ENCODE measurements at places on chromosomes 16 and 17. TPM values are rescaled to one million over a fixed set of nuclear protein-coding genes. Genes with fewer than 3 reads are reported as not detected.

DNA sequence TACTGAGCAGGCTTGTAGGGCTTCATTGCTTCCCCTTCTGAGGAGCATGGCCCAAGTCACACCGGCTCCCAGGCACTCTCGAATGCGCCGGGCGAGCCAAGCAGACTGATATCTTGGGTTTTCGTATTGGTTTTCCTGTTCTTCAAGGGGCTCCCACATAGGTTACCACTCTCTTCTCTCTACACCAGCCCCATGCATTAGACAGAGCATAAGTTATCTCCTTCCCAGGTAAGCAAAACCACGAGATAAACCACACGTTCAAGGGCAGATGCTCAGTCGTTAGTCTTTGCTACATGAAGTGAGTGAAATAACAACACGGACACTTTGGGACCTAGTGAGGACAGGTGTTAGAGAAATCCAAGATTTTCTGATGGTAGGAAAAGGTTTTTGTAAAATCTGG, 211.2 kb downstream of the ABCC12 start:
- DNase-seq = no peak

- no peak for DNase-seq
Observed at GRCh38 chr16:29940656-29941055, 14.6 kb upstream of the KCTD13 start.

GRCh38 chr16:49542391-49542891, 168.8 kb downstream of the C16orf78 start:
- DNase-seq = no peak

- no peak for DNase-seq
Observed at GRCh38 chr16:72753881-72754280, 294.0 kb downstream of the ZFHX3 start.

GRCh38 chr16:48384520-48385252, 527 bp downstream of the SIAH1 start:
- peak; percentile 78 for DNase-seq

- no peak for DNase-seq
Observed at GRCh38 chr16:88732172-88732960, 26.1 kb downstream of the CTU2 start.

GRCh38 chr17:50564916-50565315, 4.4 kb downstream of the CACNA1G start:
- peak; percentile 85 for DNase-seq

- no peak for DNase-seq
Observed at GRCh38 chr17:72167593-72167992, 46.8 kb downstream of the SOX9 start.

GRCh38 chr17:48800626-48801217, 16.3 kb downstream of the TTLL6 start:
- no peak for DNase-seq

GRCh38 chr17:77501101-77501566, 360.4 kb downstream of the SEC14L1 start:
- no peak for DNase-seq

GNAO1 gene
- 25.9 TPM for total RNA-seq

CD79B gene
- total RNA-seq = 8.9 TPM

MRM3 gene
- 21.0 TPM for total RNA-seq

GABARAP gene
- 432 TPM for total RNA-seq

All from Right ventricle myocardium superior (tissue), 1 donor.